Left kidney (tissue), 8 donors: ENCODE measurements at places on chromosomes 3 and 15. TPM values are rescaled to one million over a fixed set of nuclear protein-coding genes. Genes with fewer than 3 reads are reported as not detected.

Gene PDZRN3
- 48.5 TPM for polyA plus RNA-seq

Gene FBXO40
- polyA plus RNA-seq, result 0.02 TPM

Gene SCG5
- polyA plus RNA-seq, result 18.2 TPM

Gene CKMT1B
- 3.4 TPM for polyA plus RNA-seq

Gene PHLDB2
- polyA plus RNA-seq, result 122 TPM

Gene ATP13A5
- 0.22 TPM for polyA plus RNA-seq

Gene TIMP4
- 1.0 TPM for polyA plus RNA-seq

Gene CFAP100
- polyA plus RNA-seq, result 1.7 TPM

Gene P2RY1
- polyA plus RNA-seq, result 3.3 TPM

Gene HDAC11
- 14.8 TPM for polyA plus RNA-seq

Gene CYP1A2
- polyA plus RNA-seq, result 0.18 TPM

Gene SLC22A13
- polyA plus RNA-seq, result 4.4 TPM

Gene MORC1
- polyA plus RNA-seq, result 0.57 TPM

Gene PAK6
- polyA plus RNA-seq, result 6.5 TPM
